ENCODE measurements at places on chromosomes 7 and 10.

GRCh38 chr10:116385994-116386809 is 41.4 kb upstream of the PNLIPRP3 start:
- peak; percentile 8 for DNase-seq

DNA sequence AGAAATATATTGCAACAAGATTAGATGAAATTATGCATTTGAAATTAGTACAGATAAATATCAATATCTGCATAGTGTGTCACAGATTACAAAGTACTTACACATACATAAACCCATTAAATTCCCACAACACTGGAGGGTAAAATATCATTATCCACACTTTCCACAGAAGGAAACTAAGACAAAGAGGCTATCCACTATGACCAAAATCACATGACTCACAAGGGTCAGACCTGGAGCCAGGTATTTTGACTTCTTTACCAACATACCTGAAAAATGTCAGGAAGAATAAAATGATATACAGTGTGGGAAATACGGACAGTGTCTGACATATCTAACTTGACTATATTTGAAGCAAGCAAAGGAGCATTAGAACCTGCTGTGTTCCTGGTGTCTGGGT is 34.1 kb downstream of the HYCC1 start:
- no peak for DNase-seq

DNA sequence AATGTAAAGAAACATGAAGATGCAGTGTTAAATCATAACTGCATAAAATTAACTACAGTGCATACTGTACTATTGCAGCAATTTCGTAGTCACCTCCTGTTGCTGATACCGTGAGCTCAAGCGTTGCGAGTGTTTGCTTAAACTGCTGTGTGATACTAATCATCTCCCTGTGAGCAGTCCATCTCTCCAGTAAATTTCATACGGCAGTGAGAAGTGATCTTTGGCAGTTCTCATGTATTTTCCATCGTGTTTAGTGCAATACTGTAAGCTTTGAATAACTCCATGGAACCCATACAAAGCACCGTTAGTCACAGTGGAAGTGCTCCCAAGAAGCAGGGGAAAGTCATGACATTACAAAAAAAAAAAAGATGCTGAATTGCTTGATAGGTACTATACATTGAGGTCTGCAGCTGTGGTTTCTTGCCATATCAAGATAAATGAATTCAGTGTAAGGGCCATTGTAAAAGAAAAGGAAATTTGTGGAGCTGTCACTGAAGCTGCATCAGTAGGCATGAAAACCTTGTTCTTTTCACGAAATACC is 360.4 kb downstream of the EXOC4 start:
- no peak for DNase-seq

DNA sequence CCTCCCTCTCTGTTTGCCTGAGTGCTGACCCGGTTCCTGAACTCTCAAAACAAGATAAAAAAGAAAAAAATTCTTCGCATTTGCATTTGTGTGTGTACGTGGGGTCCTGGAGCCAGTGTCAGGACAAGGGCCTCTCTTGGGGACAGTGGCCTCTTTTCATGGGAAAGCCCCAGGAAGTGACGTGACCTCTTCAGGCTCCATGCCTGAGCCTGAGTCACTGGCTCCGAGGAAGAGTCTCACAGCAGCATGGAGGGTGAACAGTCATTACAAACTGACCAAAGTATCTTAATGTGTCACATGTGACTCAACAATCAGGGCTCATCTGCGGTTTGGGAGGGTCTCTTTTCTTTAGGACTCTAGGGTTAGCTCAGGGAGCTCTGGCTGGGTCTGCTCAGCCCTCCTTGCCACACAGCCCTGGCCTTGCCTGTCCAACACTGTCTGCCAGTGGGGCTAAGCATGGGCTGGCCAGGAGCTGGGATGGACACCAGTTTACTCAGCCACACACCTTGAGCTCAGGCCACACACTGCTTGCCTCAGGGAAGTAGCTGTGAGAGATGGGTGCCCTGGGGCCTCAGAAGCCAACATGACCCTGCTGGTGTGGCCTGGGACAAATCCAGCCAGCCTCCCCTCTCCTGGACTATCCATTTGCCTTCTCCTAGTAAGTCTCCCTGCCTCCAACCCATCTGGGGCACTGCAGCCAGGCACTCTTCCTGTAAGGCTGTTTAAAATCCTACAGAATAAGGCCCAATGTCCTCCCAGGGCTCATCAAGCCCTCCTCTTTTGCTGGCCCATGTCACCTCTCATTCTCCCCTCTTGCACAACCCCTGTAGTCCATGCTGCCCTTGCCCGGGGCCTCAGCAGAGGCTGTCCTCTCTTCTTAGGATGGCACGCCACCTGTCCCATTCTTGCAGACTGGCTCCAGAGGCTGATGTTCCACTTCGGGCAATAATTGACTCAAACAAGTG is 10.5 kb downstream of the TMEM273 start:
- no peak for DNase-seq

DNA sequence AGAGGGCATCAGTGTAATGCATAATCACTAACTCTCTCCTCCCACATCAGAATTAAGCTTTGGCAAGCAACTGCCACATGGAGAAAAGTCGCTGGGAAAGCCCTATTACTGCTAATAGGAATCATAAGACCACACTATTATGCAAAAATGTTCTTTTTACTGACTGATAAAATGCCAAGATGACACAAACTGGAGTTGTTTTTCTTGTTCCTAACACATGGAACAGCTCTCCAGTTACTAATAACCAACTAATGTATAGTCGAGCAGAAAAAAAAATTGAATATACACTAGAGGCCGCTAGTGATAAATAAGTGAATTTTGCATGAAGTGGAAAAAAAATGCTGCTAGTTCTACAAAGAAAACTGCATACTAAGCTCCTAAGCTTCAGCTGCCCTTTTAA is 165.6 kb downstream of the TPK1 start:
- DNase-seq: peak; percentile 22

GRCh38 chr7:8668627-8669500 is 235.5 kb downstream of the NXPH1 start:
- DNase-seq: no peak

Data from NCI-H526 treated with DMSO at 0.1 percent for 48 hours (cell line).